Stimulated activated CD4-positive, alpha-beta T cell treated with anti-CD3 and anti-CD28 coated beads, Interleukin-2, amount 100 ng/mL, for 24 hours (primary cell): ENCODE measurements at places on chromosomes 3 and 15.

DNA sequence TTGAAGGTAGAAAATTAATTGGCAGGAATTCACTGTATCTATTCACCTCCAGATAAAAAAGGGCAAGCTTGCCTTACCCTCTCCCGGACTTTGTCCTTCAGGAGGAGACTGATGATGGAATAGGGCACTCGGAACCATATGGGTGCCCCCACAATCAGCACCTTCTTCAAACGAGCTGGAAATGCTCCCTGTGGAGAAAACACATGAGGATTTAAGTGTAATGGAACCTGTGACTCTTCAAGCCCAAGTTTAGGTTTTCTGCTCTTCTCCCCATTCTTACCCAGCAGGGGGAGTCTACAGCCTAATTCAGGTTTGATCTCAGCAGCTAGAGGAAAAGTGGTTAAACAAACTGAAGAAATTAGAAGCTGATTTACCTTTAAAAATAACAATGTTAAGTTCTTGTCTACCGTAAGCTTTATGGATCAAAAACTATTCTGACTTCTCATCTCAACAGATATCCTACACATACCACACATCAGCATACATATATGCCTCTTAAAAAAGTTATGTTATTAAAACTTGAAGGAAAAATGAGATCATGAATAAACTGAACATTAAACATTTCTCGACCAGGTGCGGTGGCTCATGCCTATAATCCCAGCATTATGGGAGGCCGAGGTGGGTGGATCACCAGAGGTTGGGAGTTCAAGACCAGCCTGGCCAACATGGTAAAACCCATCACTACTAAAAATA is 57.5 kb upstream of the SIN3A start:
- DNase-seq = peak; percentile 18

GRCh38 chr3:114554731-114555130 is 260.9 kb downstream of the TIGIT start:
- DNase-seq = no peak

- peak; percentile 24 for DNase-seq
Measured at GRCh38 chr15:63401078-63401477, 19.4 kb upstream of the CA12 start.

DNA sequence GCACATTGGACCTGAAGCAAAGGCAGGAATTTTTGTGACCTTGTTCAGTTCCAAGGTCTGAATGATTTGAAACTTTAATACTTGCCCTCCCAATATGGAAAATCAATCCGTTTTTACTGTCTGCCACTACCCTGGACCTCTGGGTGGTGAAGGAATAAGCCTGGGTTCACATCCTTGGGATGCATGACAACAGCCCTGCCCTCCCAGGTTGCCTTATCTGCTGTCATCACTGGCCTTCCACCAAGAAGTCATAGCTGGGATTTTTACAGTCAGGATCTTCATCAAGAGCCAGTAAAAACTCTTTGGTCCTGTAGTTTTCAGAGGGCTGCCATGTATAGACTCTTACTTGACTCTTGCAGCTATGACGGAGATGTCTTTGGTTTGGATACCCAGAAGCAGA is 128.6 kb downstream of the MYLK start:
- DNase-seq = no peak

- DNase-seq = no peak
Measured at GRCh38 chr3:4943549-4943948, 35.7 kb upstream of the BHLHE40 start.

- no peak for DNase-seq
Measured at GRCh38 chr3:126060613-126061145, 23.2 kb downstream of the SLC41A3 start.

GRCh38 chr3:64957408-64958198 is 269.8 kb upstream of the ADAMTS9 start:
- no peak for DNase-seq

- no peak for DNase-seq
Measured at GRCh38 chr15:22989576-22990477, 9.7 kb upstream of the CYFIP1 start.
